ENCODE measurements at places on chromosomes 5 and 9.

GRCh38 chr9:37390759-37391158 is 31.7 kb upstream of the GRHPR start:
- DNase-seq = no peak

- DNase-seq = no peak
Observed at GRCh38 chr5:37840053-37841034, 503 bp upstream of the GDNF start.

- no peak for DNase-seq
Observed at GRCh38 chr5:180332861-180333260, 20.3 kb downstream of the GFPT2 start.

GRCh38 chr5:150065886-150066285 is 20.5 kb downstream of the CSF1R start:
- DNase-seq = no peak

- no peak for DNase-seq
Observed at GRCh38 chr9:133543772-133544467, 9.4 kb downstream of the ADAMTSL2 start.

DNA sequence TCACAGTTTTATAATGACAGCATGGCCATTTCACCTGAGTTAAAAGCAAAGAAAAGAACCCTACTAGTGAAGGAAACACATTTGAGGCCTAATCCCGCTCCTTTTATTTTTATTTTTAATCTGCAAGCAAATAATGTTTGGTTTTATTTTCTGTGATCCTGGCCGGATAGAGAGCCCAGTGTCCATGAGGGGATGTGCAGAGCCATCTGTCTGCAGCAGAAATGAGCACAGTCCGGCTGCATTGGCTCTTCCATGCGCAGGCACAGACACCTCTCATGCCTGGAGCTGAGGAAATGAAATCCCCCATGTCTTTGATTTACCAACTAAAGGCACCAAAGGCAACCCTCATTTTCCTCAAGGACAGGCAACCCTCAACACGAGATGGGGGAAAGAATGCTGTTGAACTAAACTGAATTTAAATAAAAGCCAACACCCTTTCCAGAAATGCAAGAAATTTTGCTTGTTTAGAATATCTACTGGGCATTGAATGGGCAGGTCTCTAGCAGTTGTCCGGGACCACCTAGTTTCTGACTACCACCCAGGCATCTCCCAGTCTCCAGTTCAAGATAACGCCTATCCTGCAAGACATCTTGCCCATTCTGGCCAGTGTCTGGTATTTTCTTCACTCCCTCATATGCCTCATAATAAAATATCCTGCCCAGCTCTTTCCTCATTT is 47.9 kb upstream of the SEMA6A start:
- no peak for DNase-seq

- peak; percentile 40 for DNase-seq
Observed at GRCh38 chr5:36606428-36607113, at the start of gene SLC1A3. Gene SLC1A3, plus strand, starts transcription at chr5:36606606. Its CDS starts 1,818 bp downstream, at chr5:36608424.

- DNase-seq = peak; percentile 54
Observed at GRCh38 chr9:98074115-98074990, 17.8 kb downstream of the NANS start.

DNA sequence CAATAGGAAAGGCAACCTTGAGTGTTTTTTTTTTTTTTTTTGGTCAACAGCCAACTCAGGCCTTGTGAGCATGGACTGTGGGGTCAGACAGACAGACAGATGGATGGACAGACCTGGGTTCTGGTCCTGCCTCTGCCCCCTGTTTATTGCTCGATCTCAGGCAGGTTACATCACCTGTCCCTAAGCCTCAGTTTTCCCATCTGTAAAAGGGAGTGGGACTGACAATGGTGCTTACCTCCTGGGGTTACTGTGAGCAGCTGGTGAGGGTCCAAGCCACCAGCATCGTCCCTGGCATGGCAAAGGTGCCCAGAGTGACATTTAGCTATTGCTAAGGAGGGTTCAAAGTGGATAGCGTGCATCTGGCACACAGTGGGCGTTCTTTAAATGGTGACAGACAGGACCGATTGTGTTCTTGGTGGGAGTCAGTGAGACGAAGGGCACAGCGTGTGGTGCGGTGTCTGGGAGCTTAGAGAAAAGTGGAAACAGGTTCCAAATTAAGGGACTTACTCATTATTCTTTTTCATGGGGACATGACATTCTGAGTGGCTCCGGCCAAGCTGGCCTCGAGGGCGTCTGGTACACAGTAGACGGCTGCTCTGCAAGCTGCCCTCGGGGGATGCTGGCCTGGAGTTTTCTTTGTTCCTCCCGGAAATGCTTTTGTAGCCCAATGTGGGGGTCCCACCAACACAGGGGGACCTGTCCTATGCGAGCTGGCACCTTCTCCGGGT is 72.1 kb downstream of the COL27A1 start:
- DNase-seq = no peak

- DNase-seq = no peak
Observed at GRCh38 chr9:26863074-26863473, 29.5 kb downstream of the CAAP1 start.

GRCh38 chr5:179113945-179114641 is 53.9 kb downstream of the ZNF354C start:
- no peak for DNase-seq

DNA sequence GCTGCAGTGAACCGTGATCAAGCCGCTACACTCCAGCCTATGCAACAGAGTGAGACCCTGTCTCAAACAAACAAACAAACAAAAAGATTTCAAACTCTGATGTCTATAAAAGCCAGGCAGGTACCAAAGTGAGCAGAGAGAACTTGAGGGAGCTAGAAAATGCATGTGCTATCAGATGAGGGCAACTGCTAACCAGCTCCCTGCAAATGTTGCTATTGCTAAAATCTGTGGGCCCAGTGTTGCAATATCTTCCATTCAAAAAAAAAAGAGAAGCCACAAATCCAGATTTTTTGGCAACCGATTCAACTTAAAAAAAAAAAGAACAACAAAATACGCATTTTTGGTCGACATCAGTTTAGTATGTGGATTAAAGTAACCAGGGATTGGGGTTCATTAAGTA is 5.5 kb downstream of the UBE2D2 start:
- no peak for DNase-seq

GRCh38 chr5:168304349-168304748 is 12.9 kb downstream of the WWC1 start:
- no peak for DNase-seq

- DNase-seq = no peak
Observed at GRCh38 chr5:77015938-77016569, 14.2 kb upstream of the AGGF1 start.

GRCh38 chr9:135448663-135449100 is 30.9 kb upstream of the PPP1R26 start:
- no peak for DNase-seq

GRCh38 chr5:141743866-141744272 is 61.8 kb upstream of the ARAP3 start:
- no peak for DNase-seq

Measured in activated T-cell treated with anti-CD3 and anti-CD28 coated beads for 24 hours (primary cell).